ENCODE measurements at places on chromosomes 3 and 15.
A peak's percentile ranks its signal among the peaks of the same experiment; 100 is the strongest.

- DNase-seq, result no peak
Measured at GRCh38 chr3:9135526-9135925, 113.9 kb downstream of the SRGAP3 start.

GRCh38 chr3:98740324-98740723 lies 22.8 kb upstream of the ST3GAL6 start:
- DNase-seq, result no peak

GRCh38 chr3:8766148-8766547 lies 3.3 kb downstream of the OXTR start:
- DNase-seq, result no peak

DNA sequence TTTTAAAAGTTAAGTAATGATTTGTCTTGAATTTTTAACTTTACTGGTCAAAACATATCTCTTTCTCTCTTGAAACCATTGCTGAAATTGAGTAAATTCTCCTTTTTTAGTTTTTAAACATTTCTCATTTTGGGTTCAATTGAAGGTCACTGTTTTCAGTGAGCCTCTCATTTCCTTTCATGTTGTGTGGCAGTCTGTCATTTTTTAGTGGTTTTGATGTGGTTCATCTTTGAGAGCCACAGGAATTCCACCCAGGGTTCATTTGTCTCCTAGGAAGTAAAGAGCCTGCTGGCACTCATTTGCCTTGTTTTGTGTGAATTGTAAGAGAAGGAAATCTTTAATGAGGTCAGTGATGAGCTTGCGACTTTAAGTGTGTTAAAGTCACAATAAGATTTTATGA lies 10.4 kb downstream of the CLDN11 start:
- no peak for DNase-seq

DNA sequence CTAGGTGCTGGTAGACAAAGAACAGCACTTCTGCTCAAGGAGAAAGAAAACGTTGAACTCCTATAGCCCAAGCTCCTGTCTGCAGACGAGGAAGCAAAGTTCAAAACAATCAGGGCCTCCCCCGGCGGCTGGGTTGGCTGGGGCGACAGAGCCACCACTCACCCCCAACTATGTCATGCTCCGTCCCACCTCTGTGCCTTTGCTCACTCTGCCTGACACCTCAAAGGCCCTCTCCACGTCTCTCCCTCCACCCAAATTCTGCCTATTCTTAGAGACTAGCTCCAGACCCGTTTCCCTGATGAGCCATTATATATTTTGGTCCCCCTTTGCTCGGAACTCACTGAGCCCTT lies 304.3 kb downstream of the TLE3 start:
- no peak for DNase-seq

DNA sequence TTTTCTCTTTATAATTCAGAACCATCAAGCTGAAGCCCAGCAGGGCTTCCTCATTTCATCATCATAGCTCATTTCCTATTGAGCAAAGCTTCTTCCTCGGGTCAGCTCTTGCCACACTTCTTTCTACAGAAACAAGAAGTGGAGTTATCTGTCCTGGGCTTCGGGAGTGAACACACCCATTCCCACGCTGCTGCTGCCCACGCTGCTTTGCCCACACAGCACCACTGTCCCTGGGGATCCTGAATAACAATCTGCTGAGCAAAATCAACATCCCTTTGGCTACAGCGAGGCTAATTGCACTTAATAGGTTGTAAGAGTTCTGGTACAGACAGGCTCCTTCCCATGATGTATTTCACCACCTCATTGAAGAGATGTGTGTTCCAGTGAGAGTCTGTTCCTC lies 23.7 kb downstream of the CEP19 start:
- DNase-seq, result no peak

DNA sequence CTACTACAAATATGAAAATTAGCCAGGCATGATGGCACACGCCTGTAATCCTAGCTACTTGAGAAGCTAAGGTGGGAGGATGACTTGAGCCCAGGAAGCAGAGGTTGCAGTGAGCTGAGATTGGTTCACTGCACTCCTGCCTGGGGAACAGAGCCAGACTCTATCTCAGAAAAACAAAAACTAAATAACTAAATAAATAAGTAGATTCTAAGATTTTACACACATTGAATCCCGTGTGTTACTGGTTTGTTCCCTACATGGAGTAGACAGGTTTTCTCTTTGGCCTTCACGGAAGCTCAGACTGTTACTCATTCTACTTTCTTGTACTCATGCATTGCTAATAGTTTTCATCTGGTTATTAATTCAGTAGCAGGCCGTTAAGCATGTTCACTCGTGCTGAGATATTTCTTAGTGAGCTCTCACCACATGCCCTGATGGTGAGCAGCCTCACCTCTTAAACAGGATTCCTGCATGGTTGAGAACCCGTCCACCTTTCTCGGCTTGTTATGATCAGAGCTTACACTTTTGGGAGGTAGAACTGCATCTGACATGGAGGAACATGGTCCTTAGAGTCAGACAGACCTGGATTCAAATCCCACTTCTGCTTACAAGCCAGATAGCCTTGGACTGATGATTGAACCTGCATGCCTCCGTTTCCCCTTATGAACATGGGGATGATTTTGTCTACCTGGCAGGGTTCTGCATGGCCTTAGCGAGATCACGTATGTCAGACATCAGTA lies 49.1 kb downstream of the CMTM7 start:
- no peak for DNase-seq

DNA sequence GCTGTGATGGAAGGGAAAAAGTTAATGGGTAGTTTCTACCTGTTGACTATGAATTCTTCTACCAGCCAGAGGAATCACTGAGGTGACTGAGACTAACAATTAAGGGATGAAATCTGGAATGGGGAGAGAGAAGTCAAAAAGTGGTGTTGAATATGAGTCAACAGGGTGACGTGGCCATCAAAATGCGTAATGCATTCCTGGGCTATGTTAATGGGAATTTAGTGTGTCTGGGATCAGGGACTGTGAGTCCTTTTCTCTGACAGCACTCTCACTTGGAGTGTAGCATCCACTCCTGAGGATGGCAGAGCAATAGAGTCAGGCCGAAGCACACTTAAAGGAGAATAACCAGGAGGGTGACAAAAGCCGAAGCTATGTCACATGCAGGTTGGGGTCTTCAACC lies 60.4 kb downstream of the MESD start:
- no peak for DNase-seq

DNA sequence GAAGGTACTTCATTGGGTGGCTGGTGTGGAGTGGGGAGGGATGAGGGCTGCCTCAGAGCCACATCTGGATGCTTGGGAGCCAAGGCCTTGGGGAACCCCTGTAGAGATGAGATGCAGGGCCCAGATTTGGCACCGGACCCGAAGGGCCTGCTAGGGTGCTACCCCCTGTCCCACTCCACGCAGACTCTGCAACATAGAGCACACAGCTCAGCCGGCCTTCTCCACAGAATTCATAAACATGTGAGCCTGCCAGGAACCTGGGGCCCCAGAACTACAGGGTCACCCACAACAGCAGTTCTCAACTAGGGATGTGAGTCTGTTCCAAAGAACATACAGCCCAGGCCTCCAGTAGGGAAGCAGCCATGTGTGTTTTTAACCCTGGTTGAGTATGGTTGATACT lies 62.8 kb downstream of the LRIG1 start:
- peak; percentile 63 for DNase-seq

DNA sequence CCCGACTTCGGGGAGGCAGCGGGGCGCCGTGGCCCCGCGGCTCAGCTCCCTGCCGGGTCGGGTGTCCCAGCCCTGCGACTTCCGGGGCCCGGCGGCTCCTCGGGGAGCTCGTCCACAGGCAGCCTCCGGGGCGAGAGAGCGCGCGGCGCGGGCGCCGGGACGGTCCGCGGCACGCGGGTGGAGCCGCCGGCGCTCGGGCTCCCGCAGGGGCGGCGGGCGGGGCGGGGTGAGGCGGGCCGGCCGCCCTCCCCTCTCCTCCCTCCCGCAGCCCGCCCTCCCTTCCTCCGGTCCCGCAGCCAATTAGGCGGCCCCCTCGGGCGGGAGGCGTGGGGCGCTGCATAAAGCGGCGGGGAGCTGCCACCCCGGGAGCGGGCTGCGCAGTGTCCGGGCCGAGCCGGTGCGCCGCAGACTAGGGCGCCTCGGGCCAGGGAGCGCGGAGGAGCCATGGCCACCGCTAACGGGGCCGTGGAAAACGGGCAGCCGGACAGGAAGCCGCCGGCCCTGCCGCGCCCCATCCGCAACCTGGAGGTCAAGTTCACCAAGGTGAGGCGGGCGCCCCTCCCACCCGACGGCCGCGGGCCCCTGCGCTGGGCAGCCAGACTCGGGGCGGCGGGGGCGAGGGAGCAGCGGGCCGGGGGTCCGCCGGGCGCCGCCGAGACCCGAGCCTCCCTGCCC lies at the start of gene ALDH1A3:
TSS of gene ALDH1A3 (plus strand) at position 368 of the 675 bp plus-strand sequence. CDS start at position 445, 77 bp downstream.
- no peak for DNase-seq

GRCh38 chr3:149512073-149512782 lies 37.7 kb downstream of the TM4SF4 start:
- no peak for DNase-seq

- no peak for DNase-seq
Measured at GRCh38 chr15:98333251-98333650, 315.1 kb upstream of the IGF1R start.
